ENCODE measurements at places on chromosomes 11 and 22.

GRCh38 chr11:69969890-69970784, 108.0 kb upstream of the ANO1 start:
- no peak for DNase-seq

DNA sequence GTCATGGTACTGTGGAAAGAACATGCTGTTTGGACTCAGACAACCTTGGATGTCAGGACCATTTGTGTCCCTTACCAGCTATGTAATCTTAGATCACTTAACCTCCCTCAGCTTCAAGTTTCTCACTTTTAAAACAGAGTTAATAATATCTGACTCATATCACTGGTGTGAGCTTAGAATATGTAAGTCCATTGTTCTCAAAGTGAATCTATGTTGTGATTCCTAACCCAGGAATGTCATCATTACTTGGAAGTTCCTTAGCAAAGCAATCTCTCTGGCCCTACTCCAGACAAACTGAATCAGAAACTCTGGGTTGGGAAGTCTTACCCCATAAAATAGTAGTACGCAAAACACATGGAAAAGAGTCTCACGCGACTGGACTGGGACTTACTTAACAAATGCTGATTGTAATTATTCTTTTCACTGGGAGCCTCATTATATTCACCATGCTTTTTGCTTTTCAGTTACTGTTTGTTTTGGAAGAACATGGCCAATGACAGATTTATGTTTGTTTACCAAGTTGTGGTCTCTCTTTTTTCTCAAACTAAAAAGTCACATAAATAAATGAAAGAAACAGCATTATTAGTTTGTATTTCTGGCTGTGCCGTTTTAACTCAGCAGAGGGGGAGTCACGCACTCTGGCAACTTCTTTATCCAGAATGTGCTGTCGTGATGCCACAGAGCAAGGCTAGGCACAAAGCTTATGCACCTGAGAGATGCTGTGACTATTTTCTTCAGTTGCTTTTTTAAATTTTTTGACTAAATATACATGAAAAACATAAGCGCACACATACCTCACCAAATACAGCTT, 217.7 kb upstream of the CTSC start:
- DNase-seq, result no peak

DNA sequence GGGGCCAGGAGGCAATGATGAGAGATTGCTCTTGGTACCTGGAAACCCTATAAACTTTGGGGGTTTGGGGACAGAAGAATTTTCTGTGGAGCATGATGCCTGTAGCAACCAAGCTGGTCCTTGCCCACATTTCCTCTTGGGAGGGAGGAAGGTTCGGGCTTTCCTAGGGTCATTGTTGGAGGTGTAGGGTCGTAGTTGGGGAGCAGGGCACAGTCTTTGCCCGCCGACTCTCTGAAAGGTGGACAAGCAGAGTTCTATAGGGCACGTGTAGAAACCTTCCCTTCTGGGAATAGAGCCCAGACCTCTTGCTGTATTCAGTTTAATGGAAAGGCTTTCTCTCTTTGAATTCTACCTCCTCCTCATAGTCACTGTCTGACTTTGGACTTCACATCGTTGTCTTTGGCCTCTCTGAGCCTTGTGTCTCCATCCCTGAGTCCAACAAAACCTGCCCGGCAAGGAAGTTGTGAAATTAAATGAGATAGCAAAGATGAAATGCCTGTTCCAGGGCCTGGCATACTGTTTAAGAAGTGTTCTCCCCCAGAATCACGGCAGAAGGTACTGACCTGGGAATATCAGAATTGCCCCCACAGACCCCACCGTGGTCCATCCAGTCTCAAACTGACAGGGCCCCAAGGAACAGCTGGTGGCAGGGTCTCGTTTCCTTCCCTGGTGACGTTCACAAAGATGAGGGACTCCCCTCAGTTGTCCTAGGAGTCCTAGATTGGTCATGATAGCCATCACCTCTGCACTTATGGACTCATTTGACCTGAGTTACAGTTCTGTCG, 1.6 kb downstream of the PRDM11 start:
- no peak for DNase-seq

- no peak for DNase-seq
These were observed 10.2 kb downstream of the RAPSN start for GRCh38 chr11:47438721-47439120.

GRCh38 chr11:73396251-73396930, 20.2 kb downstream of the RELT start:
- no peak for DNase-seq

- DNase-seq, result no peak
These were observed 6.7 kb downstream of the DGCR8 start for GRCh38 chr22:20086763-20087162.

GRCh38 chr11:114612686-114613085, 17.1 kb upstream of the NXPE4 start:
- DNase-seq, result no peak

DNA sequence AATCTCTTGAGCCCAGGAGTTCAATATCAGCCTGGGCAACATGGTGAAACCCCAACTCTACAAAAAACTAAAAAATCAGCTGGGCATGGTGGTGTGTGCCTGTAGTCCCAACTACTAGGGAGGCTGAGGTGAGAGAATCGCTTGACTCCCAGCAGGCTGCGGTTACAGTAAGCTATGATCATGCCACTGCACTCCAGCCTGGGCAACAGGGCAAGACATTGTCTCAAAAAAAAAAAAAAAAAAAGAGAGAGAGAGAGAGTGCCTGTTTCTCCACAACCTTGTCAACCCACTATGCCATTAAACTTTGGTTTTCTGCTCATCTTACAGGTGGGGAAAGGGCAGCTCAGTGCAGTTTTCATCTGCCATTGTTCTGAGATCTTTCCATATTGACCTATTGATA, 5.1 kb downstream of the FOLR3 start:
- DNase-seq, result no peak

- no peak for DNase-seq
These were observed 26.6 kb downstream of the EHF start for GRCh38 chr11:34647532-34647931.

GRCh38 chr11:8025816-8026215, 38.7 kb downstream of the EIF3F start:
- DNase-seq, result no peak

DNA sequence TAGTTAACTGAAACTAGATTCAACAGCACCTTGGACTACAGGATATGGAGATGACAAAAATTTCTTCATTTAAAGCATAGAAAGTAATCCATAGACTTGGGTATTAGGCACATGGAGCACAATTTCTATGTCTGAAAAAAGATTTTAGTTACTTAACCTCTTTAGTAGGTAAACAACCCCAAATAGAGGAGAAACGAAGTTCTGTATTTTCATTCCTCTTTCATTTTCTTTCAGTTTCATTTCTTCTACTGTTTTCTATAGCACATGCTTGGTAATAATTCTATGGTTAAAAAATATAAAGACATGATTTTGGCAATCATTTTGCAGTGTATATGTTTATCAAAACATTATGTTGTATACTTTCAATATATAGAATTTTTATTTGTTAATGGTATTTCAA, 99.5 kb downstream of the CASP12 start:
- DNase-seq, result no peak

DNA sequence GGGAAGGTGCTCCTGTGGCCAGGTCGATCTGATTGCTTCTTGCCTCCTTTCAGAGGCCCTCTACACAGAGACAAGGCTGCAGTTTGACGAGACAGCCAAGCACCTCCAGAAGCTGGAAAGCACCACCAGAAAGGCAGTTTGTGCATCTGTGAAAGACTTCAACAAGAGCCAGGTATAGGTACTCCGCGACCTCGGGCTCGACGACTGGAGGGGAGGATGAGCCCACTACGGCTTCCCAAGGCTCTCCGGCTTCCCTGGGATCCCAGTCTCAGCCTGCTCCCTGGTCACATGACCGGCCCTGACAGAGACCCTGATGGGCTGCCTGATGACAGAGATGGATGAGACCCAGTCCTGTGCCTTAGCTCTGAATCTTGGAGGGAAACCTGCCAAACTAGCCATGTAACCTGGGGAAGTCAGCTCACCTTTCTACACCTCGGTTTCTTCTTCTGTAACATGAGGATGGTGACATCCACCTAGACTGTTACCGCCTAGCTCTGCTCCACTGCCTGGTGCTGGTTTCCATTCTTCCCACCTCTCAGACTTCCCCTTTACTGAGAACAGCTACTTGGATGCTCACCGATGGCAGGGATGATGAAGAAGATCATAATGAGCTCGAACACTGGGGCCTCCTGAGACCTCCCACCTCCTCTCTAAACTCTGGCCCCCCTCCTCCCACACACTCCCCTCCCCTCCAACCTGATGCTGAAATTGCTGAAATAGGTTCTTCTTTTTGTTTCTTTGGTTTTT, 8.9 kb downstream of the RIBC2 start:
- DNase-seq, result no peak

- DNase-seq, result no peak
These were observed 230.2 kb downstream of the OPCML start for GRCh38 chr11:133302056-133302455.

GRCh38 chr11:78341841-78342240, 75.8 kb downstream of the GAB2 start:
- no peak for DNase-seq

- no peak for DNase-seq
These were observed 13.3 kb upstream of the MB start for GRCh38 chr22:35630387-35630793.

DNA sequence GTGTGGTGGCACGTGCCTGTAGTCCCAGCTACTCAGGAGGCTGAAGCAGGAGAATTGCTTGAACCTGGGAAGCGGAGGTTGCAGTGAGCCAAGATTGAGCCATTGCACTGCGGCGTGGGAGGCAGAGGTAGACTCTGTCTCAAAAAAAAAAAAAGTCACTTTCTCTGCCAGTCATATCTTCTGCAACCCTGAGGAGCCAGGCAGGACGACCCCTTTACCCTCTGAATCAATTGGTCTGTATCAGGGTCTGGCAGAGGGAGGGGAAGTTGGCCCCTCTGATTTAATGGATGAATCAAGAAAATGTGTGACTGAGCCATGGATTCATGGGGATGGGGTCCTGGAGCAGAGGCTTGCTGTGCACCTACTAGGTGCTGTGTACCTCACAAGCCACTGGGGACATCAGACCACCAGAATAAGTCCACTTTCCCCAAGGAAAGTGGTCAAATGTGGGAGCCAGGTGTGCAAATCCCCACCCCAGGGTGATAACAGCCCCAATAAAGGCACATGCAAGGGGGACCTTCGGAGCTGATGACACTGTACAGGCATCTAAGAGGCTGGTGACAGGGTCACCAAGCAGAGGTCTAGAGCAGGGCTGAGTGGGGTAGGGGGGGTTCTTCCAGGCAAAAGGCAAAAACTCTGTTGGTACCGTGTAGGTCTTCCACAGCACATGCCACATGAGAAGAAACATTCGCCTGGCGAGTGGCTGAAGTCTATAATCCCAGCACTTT, 29.0 kb downstream of the TXN2 start:
- peak; percentile 53 for DNase-seq

DNA sequence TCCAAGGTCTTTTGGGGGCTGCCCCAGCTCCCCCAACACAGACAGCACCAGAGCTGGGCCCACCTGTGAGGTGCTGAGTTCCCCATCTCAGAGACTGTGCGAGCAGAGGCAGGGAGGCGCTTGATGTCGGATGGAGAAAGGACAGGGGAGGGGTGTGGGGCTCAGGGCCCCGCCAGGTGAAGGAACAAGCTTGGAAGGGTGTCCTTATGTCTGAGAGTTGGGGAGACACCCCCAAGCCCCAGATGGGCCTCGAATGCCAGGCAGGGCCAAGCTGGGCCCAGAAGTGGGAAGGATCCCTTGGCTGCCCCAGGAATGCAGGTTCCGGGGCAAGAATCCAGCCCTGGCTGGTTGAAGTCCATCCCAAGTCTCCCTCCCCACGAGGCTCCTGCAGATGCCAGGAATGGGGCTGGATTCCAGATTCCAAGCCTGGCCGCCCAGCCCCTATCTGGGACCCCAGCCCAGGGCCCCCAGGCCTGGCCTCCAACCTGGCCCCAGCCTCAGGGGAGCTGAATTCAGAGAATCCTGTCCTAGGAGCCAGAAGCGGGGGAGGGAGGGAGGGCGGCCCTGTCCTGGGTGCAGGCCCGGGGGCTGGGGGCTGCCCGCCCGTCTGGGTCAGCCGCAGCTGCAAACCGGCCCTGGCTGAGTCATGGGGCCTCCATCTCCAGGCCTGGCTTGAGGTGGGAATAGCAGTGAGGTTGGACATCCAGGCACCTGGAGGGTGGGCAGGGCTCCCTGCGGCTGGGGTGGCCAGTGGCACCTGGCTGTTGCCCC, 50.9 kb downstream of the CDKN1C start:
- no peak for DNase-seq

- no peak for DNase-seq
These were observed 103.8 kb downstream of the FAM168A start for GRCh38 chr11:73493956-73494598.

- DNase-seq, result no peak
These were observed 432.9 kb downstream of the TENM4 start for GRCh38 chr11:79007771-79008402.

GRCh38 chr11:111066846-111067245, 178.7 kb upstream of the POU2AF2 start:
- no peak for DNase-seq

DNA sequence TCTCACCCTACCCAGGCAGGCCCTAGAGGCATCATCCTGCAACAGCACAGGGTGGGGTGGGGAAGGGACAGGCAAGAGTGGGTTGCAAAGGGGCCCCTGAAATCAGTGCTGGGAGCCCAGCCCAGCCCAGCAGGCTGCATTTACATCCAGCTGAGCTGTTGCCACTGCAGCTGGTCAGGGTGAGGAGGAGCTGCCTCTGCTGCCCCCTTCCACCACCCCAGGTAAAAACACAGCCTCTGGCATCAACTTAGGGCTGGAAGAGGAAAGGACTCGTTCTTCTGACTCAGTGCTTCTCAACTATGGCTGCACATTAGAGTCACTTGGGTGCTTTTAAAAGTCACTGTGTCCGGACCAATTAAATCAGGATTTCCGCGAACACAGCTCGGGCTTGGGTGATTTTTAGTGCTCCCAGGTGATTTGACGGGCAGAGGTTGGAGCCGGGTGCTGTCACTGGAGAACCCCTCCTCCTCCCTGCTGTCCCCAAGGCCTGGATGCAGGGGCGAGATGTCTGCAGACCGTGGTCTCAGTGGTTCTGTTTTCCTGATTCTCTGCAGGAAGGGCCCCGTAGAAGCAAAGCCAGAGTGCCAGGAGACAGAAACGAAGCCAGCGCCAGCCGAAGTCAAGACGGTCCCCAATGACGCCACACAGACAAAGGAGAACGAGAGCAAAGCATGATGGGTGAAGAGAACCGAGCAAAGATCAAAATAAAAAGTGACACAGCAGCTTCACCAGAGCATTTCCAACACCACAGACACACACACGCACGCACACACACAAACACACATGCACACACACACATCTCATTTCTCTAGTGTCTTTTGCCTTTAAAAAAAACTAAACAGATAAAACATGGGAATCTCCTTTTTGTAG, 39.4 kb upstream of the TTC12 start:
- DNase-seq, result no peak

DNA sequence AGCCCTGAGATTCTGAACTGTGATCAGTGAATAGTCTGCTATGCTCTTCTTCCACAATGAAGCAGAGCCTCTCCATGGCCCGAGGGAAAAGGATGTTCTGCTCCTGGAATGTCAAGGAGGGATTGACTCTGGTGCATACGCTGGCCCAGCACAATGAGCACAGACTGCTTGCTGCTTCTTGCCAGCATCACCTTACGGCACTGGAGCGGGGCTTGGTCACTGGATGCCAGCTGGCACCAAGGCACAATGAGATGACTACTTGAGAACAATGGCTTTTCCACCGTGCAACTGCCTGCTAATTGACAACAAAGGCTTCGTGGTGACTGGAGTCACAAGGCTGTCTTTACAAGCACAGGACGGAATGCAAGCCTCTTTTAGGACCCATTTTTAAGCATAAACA, 139.2 kb downstream of the DSCAML1 start:
- no peak for DNase-seq

- DNase-seq, result no peak
These were observed 4.9 kb upstream of the KRTAP5-6 start for GRCh38 chr11:1691878-1692707.
